ENCODE measurements at places on chromosomes 1 and 21.

DNA sequence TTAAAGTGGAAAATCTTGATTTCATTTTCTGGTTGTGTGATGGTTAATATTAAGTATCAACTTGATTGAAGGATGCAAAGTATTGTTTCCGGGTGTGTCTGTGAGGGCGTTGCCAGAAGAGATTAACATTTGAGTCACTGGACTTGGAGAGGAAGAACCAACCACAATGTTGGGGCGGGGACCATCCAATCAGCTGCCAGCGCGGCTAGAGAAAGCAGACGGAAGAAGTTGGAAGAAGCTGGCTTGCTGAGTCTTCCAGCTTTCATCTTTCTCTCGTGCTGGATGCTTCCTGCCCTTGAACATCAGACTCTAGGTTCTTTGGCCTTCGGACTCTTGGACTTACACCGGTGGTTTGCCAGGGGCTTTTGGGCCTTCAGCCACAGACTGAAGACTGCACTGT is 832.6 kb upstream of the TMPRSS15 start:
- no peak for DNase-seq

GRCh38 chr1:85578321-85579295 is 2.0 kb upstream of the CCN1 start:
- DNase-seq, result no peak

- DNase-seq, result peak; percentile 71
Measured at GRCh38 chr1:208300084-208300770, 56.0 kb upstream of the PLXNA2 start.

DNA sequence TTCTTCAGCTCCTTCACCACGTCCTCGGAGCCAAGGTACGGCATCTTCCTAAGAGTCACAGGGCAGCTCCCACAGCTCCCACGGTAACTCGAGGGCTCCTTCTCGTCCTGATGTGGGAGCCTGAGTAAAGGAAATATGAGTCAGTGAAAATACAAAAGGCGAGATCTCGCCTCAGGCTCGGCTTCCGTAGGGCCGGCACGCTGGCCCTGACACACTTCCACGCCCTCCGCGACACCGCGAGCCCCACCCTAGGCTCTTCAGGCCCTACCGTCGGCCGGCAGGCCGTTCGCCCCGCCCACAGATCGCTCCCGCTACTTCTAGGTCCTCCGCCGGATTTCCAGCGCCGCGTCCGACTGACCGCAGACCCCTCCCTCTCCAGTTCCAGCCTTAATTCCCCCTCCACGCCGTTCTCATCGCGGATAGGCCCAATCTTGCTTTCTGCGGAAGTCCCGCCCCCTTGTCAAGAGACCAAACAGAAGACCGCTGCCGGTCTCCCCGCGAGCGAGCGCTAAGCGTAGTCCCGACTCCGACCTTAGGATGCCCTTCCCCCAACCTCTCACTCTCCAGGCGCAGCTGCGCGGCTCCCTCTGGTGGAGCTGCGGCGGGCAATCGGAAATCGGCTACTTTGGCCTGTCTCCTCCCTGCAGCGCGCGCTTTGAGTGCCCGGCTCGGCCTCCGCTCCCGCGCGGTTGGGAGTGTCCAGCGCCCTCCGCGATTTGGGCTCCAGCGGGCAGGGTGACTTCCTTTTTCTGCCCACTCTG is at the start of the genes AP4B1 and DCLRE1B:
Gene AP4B1 (minus strand): TSS at position 126 of the 761 bp plus-strand sequence. CDS start 82 bp downstream, at position 44.
Gene DCLRE1B (plus strand): TSS at position 653 of the 761 bp plus-strand sequence. CDS start 261 bp downstream, outside the sequence.
- peak; percentile 99 for DNase-seq

GRCh38 chr1:209678981-209679539 is 3.8 kb downstream of the G0S2 start:
- DNase-seq, result no peak

- DNase-seq, result no peak
Measured at GRCh38 chr21:45064618-45065399, 9.6 kb upstream of the ADARB1 start.

DNA sequence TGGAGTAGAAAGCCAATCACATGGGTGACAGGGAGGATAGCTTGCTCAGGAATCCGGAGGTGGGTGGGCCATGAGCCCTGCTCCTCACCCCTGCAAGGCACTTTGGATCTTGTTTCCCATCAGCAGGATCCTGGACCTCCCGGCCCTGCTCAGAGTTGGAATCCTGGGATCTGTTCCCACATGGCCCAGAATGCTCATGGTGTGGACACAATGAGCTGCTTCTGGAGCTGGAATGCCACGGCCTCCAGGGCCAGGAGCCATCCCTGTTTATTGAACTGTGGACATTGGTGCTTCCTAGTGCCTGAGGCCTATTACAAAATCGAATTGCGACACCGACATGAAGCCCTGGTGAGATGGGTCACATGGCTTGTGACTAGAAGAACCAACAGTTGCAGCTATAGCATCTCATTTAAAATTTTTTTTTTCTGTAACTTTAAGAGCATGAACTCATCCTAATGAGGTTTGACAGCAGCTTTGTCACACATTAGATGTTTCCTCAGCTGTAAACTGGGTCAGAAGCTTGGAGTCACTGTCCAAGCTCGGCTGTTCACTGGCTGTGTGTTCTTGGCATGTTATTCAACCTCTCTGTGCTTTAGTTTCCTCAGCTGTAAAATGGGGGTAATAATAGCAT is 40.4 kb upstream of the GOLT1A start:
- DNase-seq, result no peak

GRCh38 chr1:11566042-11566850 is 87.3 kb downstream of the DISP3 start:
- no peak for DNase-seq

GRCh38 chr1:93908394-93909145 is 660 bp downstream of the GCLM start:
- DNase-seq, result peak; percentile 27

DNA sequence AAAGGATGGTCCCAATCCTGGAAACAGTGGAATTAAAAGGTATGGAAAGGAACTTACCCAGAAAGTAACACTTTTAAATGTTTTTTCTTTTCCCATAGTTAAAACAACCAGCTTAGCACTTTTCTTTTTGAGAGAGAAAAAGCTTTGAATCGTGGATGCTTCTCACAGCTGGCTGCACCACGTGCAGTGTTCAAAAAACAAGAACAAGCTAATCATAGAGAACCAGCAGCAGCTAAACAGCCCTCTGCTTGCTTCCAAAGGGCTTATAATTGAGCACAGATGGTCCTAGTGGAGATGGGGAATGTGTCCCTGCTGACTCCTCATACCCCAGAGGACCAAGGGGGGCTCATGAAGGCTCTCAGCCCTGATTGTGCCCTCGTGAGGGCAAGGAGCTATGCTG is 26.4 kb downstream of the UTP25 start:
- DNase-seq, result no peak

DNA sequence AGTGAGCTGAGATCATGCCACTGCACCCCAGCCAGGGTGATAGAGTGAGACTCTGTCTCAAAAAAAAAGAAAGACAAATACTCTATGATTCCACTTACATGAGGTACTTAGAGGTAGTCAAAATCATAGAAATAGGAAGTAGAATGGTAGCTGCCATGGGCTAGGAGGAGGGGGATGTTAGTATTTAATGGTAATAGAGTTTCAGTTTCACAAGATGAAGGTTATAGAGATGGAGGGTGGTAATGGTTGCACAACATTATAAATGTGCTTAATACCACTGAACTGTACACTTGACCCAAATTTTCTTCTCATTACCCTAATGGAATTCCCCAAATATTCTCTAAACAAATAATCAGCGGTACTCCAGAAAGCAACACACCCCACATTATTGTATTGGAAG is 12.8 kb downstream of the EIF2B3 start:
- DNase-seq, result no peak

- DNase-seq, result no peak
Measured at GRCh38 chr1:205068001-205068400, 16.3 kb downstream of the TMEM81 start.

DNA sequence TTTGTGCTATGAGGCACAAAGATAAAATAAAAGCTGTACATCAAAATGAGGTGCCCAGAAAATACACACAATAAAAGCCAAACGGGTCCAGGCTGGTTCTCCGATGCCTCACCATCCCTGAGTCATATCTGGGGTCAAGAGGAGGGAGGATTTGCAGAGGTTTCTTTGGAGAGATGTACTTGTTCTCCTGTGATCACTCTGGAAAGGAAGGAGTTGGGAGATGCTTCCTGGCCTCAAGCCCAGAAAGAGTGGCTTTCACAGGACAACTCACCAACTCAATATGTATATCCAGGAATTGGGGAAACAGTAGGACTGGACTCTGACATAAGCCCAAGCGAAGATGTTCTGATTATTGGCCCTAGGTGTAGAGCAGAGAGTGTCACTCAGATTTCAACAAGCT is 51.9 kb downstream of the DIPK1A start:
- DNase-seq, result no peak

GRCh38 chr1:69528376-69528775 is 39.3 kb upstream of the LRRC7 start:
- DNase-seq, result no peak

DNA sequence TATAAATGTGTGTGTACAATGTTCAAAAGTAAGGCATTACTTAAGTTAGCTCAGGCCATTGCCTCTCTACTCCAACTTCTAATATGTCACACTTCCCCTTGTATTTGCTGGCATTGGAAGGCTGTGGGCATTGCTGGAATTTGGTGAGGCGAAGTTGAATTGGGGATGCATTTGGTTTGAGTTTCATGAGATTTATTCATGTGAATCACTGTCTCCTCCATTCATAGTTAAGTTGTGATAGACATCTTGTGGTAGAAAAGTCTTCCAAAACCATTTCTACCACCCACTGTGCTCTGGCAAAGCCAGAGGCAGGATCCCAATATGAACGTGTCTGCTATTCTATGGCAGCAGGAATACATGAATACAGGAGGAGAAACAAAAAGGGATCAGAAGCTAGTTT is 397.8 kb upstream of the USP24 start:
- DNase-seq, result no peak

GRCh38 chr1:97947695-97948094 is 26.9 kb upstream of the DPYD start:
- no peak for DNase-seq

GRCh38 chr1:6511056-6511455 is 19.6 kb upstream of the PLEKHG5 start:
- DNase-seq, result no peak

DNA sequence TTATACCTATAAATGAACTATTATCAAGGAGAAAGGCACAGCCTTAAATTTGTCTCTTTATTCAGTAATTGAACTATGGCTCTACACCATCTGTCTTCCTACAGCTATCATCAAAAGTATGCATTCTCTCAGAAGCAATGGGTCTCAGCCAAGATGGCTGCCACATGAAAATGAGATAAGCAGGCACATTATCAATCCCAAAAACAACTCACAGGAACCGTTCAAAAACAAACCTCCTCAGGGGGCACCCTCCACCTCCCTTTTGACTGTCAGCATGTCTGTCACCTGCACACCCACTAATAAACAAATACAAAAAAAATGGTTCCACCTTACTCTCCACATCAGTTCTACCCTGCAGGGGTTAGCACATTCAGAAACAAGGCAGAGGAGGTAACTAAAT is 23.6 kb downstream of the KIAA0319L start:
- DNase-seq, result no peak

- DNase-seq, result no peak
Measured at GRCh38 chr1:164971391-164971790, 385.1 kb downstream of the LMX1A start.

DNA sequence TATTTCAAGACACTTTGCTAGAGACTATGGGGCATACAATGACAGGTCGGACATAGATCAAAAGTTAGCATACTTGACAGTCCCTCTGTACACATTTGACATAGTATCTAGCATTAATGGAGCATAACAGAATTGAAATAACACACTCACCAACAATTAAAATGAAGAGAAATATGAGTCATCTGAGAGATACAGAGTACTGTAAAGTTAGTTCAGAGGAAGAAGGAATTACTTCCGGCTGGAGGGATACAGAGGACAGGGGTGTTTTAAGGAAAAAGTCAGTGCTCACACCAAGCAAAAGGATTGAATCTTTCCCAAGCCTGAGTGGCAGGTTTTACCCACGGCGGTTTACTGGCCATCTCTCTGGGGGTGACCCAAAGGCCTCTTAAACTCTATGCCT is 2.4 kb downstream of the ZMYND12 start:
- DNase-seq, result no peak

DNA sequence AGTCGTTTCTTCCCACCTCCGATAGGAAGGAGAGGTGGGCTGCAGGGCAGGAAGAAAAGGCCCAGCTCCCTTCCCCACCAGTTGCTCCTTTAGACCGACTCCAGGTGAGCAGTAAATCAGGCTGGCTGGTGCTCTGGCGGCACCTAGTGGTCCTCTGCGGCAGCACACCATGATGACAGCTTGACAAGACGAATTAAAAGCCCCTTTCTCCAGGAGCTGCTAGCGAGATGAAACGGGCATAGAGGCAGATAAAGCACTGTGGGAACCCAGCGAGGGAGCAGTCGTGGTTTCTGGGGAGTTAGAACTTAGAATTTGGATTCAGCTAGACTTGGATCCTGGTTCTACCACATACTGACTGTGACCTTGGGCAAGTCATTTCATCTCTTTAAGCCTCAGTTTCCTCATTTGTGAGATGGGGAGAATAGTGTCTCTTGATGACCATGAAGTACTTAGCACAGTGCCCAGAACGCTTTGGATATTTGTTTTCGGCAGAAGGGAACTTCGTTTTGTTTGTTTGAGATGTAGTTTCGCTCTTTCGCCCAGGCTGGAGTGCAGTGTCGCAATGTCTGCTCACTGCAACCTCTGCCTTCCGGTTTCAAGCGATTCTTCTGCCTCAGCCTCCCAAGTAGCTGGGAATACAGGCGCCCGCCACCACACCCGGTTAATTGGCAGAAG is 21.8 kb upstream of the COL9A2 start:
- DNase-seq, result peak; percentile 69

- no peak for DNase-seq
Measured at GRCh38 chr1:52659851-52660596, 27.1 kb downstream of the SHISAL2A start.

GRCh38 chr1:75237316-75237715 is 103.1 kb downstream of the LHX8 start:
- no peak for DNase-seq

- DNase-seq, result no peak
Measured at GRCh38 chr1:47547753-47548573, 110.1 kb downstream of the FOXD2 start.

DNA sequence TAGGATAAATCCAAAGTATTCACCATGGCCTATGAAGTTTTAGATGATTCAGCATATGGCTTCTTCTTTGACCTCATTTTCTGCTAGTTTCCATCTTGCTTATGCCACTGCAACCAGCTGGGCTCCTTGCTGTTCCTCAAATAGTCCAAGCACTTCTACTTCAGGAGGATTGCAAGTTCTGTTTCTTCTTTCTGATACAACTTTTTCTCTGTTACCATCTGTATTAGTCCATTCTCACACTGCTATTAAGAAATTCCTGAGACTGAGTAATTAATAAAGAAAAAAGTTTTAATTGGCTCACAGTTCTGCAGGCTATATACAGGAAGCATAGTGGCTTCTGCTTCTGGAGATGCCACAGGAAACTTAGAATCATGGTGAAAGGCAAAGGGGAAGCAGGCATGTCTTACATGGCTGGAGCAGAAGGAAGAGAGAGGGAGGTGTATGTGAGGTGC is 20.3 kb downstream of the PTGS2 start:
- DNase-seq, result no peak

- no peak for DNase-seq
Measured at GRCh38 chr21:33835920-33836319, 79.7 kb downstream of the ATP5PO start.

Data from LNCaP clone FGC (cell line).